ENCODE measurements at places on chromosomes 5 and 9.

GRCh38 chr9:76203373-76203772, 190.9 kb downstream of the RFK start:
- DNase-seq = no peak

DNA sequence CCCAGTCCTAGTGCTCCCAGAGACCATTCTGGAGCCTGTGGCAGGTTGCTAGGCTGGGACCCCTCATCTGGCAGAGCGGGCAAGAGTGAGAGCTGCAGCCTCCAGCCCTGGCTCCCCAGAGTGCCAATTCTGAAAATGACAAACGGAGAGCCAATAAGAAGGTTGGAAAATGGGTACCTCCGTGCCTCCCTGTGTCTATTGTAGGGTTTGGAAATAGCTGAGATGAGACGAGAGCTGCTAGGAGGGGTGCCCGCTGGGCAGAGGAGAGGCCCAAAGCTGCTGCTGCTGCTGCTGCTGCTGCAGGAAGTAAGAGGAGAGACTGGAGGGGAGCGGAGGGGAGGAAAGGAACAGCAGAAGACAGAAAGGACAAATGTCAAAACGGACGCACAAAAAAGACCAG, 36.0 kb upstream of the FUBP3 start:
- no peak for DNase-seq

- no peak for DNase-seq
Observed at GRCh38 chr5:157870837-157871834, 12.2 kb upstream of the CLINT1 start.

DNA sequence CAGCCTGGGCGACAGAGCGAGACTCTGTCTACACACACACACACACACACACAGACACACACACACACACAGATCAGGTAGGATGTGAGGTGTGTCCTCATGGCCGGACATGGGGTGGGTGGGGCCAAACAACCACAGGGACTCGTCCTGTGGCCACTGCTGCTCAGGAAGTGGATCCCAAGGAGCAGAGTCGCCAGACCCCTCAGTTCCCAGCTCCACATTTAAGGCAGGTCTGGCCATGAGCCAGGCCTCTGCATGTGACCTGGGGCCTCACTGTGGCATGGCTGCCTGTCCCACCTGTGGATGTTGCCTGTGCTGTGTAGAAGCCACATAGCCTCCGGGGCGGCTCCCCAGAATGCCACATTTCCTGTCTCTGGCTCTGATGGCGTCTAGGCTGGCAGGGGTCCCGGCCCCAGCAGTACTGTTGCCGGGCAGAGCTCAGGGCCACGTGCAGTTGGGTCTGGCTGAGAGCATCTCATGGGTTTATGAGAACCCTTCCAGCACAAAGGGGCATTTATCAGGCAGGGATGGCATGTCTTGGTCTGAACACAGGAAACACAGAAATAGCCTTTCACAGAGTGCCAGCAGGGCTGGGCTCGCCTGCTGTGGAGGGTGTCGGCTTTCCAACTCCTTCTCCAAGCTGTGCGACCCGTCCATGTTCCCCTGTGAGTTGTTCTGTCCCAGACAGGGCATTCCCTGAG, 9.9 kb upstream of the NINJ1 start:
- peak; percentile 90 for DNase-seq

- no peak for DNase-seq
Observed at GRCh38 chr9:116300360-116300870, 146.8 kb downstream of the PAPPA start.

DNA sequence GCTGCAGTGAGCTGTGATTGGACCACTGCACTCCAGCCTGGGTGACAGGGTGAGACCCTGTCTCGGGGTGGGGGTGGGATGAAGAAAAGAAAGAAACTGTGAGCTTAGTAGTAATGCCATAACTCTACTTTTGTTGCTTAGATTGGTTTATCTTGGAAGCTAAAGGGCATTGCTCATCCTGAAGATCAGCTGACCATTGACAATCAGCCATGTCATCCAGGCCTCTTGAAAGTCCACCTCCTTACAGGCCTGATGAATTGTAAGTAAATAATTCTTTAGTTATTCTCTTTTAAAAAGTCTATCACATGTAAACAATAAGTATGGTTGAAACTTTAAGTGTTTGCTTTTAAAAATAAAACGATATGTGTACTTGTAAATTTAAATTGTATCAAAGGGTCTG, 11.4 kb downstream of the OCLN start:
- DNase-seq = no peak

DNA sequence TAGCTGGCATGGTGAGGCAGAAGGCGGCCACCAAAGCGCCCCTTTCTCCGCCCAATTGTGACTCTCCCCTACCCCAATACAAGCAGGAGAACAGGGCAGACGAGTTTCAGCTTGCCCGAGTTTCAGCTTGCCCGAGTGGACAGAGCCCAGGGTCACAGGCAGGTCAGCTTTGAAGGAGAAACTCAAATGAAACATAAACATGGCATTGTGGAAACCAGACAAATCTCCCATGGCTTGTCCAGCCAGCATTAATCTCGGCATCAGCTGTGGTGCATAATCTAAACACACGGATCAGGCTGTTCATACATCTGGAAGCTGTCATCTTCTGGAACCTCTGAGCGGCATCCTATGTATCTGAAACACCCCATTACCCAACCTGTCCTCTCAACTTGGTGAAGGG, 16.9 kb downstream of the PTCH1 start:
- no peak for DNase-seq

DNA sequence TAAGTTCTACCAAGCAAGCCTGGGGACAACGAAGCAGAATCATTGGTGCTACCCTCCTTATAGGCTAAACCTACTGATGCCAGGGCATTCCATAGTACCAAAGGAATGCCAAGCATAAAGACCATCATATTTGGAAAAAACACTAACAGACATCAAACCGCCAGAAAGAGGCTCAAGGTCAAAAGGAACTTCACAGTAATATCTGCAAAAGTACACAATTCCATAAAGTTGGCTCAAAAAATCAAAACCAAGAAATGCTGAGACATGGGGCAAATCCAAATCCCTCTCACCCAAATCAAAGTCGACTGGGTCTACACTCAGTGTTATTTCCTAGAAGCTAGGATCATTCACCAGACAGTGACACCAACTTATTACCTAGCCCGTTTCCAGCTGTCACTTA, 3.4 kb downstream of the VCP start:
- no peak for DNase-seq

- DNase-seq = no peak
Observed at GRCh38 chr5:128121651-128122050, 38.1 kb downstream of the SLC12A2 start.

Measured in substantia nigra (tissue), 51 donors.